ENCODE measurements at places on chromosomes 2 and 18.

GRCh38 chr2:70673041-70673647 is 94.9 kb downstream of the ADD2 start:
- no peak for DNase-seq

GRCh38 chr2:219784178-219784577 is 156.7 kb downstream of the SLC4A3 start:
- DNase-seq: no peak

DNA sequence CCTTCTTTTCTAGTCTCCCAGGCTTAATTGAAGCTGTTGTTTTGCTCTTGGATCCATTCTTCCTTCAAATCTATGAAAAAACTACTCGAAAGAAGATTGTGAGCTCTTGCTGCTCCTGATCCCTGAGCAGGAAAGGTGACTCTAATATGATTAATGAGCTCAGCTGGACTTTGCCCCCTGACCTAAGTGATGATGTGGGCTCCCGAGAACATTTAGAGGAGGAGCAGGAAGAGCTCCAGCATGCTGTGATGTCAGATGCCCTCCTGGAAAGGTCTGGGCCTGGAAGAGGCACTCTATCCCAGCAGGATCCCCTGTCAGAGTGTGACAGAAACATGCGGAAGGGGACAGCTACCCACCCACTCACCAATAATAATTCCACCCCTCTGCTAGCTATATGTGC is 117.9 kb upstream of the PELI1 start:
- peak; percentile 83 for DNase-seq

DNA sequence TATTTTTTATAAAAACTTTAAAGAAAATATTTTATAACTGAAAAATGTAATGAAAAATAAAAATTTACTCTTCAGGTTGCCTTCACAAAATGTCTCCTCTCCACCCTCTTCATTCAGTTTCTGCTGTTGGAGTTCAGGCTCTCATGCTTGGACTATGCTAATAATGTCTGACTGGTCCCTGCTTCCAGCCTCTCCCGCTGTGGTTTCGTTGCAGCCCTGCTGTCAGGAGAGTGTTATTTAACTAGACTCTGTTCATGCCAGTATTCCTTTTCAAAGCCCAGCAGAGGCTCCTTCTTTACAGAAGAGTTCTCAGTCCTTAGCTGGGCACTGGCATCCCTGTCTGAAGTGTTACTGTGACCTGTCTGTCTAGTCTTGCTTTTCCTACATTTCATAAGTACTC is 40.4 kb downstream of the CLIP4 start:
- DNase-seq: no peak

GRCh38 chr2:31238906-31239592 is 5.1 kb downstream of the EHD3 start:
- no peak for DNase-seq

GRCh38 chr18:13437034-13437433 is 218.5 kb downstream of the LDLRAD4 start:
- no peak for DNase-seq

GRCh38 chr2:105383432-105384166 is 15.3 kb downstream of the FHL2 start:
- no peak for DNase-seq

DNA sequence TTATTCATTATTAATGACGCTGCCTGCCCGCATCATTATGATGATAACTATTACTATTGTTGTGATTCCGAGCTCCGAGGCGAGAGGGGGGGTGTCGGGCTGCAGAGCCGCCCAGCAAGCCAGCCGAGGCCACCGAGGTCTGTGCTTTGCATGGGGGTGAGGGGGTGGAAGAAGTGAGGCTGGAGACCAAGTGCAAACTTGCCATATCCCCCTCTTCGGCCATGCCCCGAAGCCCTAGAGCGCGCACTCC is 3.6 kb downstream of the BCL11A start:
- DNase-seq: no peak

GRCh38 chr18:74249181-74249968 is 42.4 kb downstream of the CYB5A start:
- no peak for DNase-seq

DNA sequence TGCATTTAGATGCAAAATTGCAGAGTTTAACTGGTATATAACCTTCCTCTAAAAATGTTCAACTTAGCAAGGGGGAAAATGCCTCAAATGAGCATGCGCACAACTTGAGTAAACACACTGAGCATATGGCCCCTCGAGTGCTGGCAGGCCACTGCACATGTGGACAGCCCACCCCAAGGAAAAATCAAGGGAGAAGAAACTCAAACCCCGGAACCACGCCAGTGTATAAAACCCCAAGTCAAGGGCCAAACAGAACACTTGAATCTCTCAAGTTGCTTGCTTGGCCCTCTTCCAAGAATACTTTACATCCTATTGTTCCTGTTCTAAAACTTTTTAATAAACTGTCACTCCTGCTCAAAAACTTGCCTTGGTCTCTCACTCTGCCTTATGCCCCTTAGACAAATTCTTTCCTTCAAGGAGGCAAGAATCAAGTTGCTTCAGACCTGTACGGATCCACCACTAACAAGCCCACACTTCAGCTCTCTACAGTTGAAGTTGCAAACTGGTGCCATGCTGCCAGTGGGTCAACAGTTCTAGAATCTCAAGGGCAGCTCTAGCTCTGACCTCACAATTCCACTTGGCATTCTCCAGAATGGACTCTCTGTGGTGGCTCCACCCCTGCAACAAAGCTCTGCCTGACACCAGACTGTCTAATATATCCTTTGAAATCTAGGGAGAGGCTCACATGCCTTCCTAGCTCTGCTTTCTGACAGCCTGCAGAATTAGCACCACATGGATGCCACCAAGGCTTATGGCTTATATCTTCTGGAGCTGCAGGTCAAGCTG is 38.9 kb downstream of the HIBCH start:
- DNase-seq: no peak

DNA sequence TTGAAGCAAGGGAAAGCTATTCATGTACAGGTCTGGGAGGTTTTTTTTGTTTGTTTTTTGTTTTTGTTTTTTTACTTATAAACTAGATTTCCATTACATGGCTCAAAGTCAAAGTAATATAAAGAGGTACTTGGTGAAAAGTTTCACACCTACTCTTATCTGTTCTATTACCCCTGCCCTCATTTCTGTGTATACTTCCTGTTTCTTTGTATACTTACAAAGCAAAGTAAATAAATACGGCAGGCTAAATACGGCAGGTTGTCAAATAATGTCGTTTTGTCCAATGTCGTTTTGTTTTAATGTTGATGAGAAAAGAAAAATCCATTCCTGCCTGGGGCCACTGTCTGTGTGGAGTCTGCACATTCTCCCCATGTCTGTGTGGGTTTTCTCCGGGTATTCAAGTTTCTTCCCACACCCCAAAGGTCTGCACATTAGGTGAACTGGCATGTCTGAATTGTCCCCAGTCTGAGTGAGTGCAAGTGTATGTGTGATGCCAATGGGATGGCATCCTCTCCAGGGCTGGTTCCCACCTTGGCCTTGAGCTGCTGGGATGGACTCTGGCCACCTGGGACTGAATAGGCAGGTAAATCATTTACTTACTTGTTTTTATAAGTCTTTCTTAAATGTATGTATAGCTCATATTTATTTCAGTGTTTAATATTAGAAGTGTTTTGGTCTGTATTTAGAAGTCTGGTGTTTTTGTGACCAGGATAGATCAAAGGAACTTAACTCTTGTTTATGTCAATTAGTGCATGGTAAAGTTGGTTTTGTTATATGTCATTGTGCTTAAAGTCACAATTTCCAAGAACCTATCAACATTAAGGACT is 13.4 kb downstream of the STAMBP start:
- no peak for DNase-seq
